ENCODE measurements at places on chromosomes 7 and 10.

GRCh38 chr7:50793120-50793946 lies 10.6 kb upstream of the GRB10 start:
- no peak for DNase-seq

GRCh38 chr7:103993551-103993950 lies 4.1 kb upstream of the RELN start:
- DNase-seq = no peak

DNA sequence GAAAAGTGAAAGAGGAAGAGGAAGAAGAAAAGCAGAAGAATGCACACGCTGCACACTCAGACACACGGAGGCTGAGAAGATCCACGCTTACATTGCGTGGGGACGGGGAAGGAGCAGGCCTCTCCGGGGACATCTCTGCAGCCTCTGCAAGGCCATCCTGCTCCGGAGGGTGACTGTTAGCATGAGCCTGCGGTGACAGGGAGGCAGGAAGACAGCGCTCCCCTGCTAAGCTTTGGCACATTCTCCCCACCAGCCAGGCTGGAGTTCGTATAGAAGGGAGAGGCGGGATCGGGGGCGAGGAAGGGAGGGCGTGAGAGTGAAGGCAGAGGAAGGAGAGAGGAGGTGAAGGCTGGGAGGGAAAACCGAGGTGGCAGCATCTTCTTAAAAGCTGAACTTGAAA lies 366.0 kb upstream of the SHH start:
- DNase-seq = no peak

DNA sequence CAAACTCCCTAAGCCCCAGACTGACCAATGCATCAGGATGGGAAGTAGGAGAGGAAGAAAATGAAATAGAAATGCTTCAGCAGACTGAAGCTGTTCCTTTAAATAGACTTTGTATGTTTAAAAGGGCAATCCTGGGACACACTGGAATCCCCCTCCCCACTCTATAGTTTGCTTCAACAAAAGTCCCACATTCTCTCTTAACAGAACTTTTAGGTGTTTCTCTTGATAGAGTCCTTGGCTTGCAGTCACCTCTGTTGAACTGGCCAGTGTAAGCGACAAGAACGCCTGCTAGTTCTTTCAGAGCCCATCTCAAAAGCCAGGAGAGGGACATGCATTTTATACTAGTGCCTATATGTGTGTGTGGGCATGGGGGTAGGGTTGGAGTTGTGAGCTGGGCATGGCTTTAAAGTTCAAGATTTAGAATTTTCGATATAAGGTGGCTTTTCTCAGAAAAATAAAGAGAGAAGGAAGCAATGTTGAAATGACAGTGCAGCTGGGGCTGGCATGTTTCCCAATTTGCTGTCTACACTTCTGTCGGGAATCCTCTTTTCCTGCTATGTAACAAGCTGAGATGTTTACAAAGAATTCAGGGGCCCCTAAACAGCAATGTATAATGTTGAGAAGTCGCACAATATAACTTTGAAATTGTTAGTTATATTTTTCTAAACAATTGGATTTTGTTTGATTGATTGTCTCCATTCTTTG lies 2.1 kb downstream of the TBX20 start:
- no peak for DNase-seq

GRCh38 chr7:37282927-37283326 lies 165.7 kb downstream of the ELMO1 start:
- DNase-seq = no peak

DNA sequence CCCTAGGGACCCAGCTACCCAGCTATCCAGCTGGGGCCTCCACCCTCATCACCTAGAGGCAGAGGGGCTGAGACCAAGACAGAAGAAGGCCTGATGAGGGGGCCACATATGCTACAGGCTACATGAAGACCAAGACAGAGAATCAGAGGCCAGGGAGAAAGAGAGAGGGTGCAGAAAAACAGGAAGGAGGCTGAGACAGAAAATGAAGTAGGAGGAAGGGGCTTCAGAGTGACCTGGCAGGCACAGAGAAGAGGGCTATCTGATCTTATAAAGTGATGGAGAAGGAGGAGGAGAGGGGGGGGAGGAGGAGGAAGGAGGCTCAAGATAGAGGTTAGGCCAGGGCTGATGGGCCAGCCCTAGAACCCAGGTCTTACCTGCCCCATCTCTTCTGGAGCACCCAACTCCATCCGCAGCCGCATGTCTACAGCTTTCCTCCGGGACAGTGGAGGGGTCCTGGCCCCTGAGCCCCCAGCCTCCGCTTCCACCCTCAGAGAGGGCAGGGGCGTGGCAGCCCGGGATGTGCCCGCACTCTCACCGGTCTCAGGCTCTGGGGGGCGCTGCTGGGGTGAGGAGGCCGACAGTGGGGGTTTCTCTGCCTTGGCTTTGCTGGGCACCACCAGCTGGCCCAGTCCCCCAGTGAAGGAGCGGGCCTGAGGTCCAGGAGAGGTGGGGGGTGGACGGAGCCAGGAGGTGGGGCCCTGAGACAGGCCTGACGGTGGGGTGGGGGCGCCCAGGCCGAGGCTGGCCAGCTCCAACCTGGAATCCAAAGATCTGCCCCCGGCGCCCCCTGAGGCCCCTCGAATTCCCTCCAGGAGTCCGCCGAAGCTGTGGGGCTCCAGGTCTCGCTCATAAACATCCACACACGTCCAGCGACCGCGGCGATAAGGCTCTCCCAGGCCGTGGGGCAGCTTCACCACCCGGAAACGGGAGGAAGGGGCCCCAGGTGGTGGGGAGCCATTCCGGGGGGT lies 1.8 kb downstream of the TSC22D4 start:
- no peak for DNase-seq

DNA sequence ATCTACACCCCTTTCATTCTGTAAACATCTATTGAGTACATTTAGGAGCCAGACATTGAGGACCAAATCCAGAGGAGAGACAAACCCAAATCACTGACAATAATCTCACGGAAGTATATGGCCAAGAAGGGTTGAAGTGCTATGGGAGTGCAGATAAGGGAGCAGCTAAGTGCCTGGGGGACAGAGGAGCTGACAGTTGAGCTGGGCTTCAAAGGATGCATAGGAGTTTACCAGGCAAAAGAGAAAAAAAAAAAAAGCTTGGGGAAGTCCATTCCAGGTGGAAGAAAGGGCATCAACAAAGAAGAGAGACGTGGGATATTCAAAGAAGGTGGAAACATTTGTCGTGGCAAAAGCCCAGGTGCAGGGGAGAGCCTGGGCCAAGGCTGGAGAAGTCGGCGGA lies 60.5 kb upstream of the NANOS1 start:
- DNase-seq = no peak

DNA sequence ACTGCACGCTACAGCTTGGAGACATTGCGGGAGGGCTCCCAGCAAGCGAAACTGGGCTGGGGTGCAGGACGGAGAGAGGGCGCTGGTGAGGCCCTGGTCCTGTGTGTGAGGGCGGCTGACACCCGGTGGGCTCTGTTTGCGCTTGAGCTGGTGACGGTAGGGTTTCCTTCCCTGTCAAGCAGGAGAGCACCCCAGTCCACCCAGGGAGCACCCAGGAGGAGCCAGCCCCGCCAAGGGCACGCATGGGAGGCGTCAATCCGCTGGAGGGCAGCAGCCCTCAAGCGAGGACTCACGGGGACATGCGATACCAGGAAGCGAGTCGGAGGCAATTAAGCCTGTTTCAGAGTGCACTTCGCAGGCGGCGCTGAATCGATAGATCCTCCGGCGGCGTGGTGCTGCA lies 109.4 kb downstream of the MAD1L1 start:
- peak; percentile 51 for DNase-seq

- DNase-seq = no peak
Measured at GRCh38 chr10:101736666-101737065, 39.2 kb downstream of the FGF8 start.

DNA sequence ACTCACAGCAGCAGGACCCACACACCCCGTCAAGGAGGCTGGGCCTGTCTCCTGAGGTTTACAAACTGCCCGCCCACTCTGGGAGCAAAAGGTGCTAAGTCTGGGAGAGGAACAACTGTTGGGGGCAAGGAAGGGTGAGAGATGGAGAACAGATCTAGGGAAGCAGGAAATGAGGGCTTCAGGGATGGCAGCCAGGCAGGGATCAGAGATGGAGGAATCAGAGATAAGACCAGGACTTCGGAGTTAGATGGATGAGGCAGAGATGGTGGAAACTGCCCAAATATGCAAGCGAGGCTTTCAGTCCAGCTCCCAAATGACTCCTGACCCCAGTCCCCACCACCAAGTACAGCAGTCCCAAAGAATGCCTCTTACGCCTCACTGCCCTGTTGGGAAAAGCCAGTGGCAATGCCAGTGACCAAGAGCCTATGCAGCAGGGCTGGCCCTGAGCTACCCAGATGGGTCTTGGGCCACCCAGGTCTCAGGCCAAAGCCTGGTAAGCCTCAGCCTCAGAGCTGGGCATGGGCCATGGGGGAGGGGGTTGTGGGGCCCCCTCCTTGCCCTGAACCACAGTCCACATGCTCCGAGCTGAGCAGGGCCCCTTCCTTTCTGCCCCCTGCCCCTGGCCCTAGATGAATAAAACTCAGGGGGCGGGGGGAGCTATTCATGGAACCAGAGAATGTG lies 39.5 kb upstream of the SLF2 start:
- no peak for DNase-seq

DNA sequence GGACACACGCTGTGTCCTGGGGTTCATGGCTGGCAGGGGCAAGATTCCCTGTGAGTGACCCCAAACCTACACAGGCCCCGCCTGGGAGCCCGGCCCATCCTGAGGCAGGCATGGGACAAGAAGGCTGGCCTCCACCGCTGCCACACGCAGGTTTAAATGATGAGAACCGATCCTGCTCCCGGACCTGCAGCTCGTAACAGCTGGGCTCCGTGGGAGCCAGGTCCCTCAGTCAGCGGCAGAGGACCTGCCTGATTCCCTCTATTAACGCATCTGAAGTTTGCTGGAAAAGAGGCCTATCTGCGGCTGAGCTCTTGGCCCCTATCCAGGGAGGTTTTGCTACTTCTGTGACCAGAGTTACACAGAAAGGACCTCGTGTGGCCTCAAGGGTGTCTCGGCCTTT lies 112.3 kb downstream of the VIPR2 start:
- no peak for DNase-seq

DNA sequence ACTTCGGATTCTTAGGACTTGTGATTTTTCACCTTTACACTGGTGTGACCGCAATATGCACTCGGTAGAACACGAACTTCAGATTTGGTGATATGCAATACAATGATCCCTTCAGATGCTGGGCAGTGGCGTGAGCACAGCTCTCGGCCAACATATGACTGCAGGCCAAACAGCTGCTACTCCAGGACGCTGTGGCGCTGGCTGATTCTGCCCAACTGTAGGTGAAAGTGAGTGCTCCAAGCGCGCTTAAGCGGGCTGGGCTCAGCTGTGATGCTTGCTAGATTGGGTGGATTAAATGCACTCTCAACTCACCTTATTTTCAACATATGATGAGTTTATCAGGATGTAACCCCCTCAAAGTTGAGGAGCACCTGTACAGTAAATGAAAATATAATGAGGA lies 137.6 kb upstream of the RET start:
- DNase-seq = no peak

GRCh38 chr10:4926400-4926799 lies 36.8 kb upstream of the AKR1C1 start:
- DNase-seq = no peak

DNA sequence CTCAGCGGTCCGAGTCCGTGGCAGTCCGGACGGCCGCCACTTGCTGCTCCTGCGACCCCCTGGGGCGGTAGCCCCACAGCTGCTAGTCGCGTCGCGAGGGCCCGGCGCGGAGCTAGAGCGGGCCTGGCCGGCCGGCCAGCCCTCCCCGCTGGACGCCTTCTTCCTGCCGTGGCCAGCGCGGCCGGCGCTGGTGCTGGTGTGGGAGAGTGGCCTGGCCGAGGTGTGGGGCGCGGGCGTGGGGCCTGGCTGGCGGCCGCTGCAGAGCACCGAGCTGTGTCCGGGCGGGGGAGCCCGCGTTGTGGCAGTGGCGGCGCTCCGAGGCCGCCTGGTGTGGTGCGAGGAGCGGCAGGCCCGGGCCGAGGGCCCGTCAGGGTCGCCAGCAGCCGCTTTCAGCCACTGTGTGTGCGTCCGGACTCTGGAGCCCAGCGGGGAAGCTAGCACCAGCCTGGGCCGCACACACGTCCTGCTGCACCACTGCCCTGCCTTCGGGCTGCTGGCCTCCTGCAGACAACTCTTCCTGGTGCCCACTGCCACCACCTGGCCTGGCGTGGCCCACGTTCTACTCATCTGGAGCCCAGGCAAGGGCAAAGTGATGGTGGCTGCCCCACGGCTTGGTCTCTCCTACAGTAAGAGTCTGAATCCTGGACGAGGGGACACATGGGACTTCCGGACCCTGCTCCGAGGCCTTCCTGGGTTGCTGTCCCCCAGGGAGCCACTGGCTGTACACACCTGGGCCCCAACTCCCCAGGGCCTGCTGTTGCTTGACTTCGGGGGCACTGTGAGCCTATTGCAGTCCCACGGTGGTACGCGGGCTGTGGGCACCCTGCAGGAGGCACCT lies 631 bp downstream of the HPS6 start:
- DNase-seq = no peak

- DNase-seq = no peak
Measured at GRCh38 chr10:110873951-110874350, 2.2 kb downstream of the PDCD4 start.

GRCh38 chr7:116222501-116222900 lies 12.2 kb downstream of the TES start:
- DNase-seq = no peak

DNA sequence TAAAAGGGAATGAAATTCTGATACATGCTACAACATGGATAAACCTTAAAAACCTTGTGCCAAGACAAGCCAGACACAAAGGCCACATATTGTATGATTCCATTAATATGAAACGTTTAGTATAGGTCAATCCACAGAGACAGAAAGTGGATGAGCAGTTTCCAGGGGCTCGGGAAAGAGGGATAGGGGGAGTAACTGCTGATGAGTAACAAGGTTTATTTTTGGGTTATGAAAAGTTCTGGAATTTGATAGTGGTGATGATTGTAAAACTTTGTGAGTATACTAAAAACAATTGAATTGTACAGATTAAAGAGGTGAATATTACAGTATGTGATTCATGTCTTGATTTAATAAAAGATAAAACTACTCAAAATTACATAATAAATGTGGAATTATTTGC lies 19.1 kb upstream of the SLC13A1 start:
- DNase-seq = no peak

DNA sequence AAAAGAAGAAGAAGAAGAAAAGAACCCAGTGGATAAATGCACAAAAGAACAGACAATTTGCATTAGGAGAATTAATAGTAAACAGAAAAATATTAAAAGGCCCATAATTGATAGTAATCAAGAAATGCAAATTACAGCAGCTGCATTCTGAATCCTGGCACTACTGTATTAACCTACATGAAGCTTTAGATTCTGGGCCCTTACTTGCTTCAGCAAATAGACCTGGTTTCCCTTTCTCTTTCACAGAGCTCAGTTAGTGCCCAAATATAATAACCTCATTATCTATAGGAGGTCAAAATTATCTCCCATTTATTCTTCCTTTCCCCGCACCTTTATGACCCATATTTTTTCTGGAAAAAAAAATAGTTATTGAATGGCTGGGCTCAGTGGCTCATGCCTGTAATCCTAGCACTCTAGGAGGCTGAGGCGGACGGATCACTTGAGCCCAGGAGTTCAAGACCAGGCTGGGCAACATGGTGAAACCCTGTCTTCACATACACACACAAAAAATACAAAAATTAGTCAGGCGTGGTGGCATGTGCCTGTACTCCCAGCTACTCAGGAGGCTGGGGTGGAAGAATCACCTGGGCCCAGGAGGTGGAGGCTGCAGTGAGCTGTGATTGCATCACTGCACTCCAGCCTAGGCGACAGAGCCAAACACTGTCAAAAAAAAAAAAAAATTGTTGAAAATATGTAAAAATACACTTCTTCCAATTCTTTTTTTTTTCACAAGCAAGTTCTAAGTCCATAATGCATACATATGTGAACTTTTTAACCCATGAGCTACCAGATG lies 36.0 kb upstream of the PIK3AP1 start:
- DNase-seq = no peak

GRCh38 chr7:96667026-96667425 lies 42.6 kb downstream of the SEM1 start:
- DNase-seq = no peak
